ENCODE measurements at places on chromosomes 11 and 22. TPM values are rescaled to one million over a fixed set of nuclear protein-coding genes. Genes with fewer than 3 reads are reported as not detected.

- DNase-seq = no peak
Observed at GRCh38 chr11:79078456-79078855, 362.4 kb downstream of the TENM4 start.

DNA sequence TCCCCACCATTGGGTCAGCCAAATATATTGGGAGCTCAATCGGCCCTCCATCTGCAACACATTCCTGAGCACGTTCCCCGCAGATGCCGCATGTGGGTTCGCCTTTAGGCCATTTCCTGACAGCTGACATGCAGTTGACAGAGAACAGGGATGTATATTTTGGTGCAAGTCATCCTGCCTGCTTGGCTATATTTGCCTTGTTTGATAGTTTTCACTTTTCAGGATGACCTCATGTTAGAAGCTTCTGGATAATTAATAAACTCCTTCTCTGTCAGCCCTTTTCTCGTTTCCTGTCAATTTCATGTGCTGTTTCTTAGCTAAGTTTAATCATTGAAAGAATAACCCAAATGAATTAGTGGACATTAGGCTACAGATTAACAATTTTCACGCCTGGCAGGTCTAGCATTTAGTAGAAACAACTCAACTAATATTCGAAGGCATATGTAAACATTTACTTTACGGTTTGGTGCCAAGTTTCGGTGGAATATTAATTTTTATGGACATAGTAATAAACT is 105.8 kb upstream of the SLC5A12 start:
- DNase-seq = no peak

- no peak for DNase-seq
Observed at GRCh38 chr11:117769533-117769932, 27.5 kb downstream of the DSCAML1 start.

DNA sequence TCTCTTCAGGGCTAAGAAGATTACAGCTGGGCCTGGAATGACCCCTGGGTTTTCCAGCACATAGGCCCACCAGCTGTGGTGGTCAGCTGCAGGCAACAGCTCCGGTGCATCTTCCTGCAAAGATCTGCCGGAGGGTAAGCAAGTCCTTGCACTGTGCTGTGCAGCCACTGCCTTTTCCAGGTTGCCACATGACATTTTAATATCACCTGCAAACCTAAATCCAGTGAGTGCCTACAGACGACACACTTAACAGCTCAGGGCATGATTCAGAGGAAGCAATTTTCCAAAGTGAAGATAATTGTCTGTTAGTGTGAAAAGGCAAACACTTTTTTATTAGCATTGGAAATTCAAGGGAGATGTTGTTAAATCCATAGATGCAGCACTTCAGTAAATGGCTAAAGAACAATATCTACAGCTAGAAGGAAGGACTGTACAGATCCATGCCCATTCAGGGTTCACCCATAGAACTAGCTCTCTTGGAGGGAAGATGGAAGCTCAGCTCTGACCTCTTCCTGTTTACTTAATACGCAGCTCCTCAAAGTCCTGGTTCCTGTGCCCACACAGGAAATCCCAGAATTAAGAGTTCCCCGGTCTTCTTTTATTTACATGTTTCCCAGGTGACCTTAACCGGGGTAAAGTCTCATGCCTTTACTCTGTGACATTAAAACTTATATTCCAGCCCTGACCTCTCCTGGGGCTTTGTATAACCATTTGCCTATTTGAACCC is 13.3 kb upstream of the NRIP3 start:
- peak; percentile 70 for DNase-seq

DNA sequence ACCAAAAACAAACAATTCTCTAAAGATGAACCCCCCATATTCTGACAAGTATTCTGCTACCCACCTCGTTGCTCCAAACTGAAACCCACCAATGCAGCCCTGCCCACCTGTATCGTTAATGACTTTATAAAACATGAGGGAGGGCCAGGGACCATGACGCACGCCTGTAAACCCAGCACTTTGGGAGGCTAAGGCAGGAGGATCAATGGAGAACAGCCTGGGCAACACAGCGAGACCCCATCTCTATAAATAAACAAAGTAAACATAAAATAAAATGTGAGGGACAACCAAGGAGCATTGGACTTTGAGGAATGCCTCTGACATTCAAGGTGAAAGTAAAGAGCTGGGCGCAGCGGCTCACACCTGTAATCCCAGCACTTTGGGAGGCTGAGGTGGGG is 39.8 kb upstream of the ATXN10 start:
- no peak for DNase-seq

GRCh38 chr11:37786214-37786755 is 1188.2 kb upstream of the RAG2 start:
- DNase-seq = no peak

- DNase-seq = no peak
Observed at GRCh38 chr11:117678658-117679406, 118.2 kb downstream of the DSCAML1 start.

- DNase-seq = peak; percentile 19
Observed at GRCh38 chr11:7170431-7170830, 81.3 kb upstream of the SYT9 start.

DNA sequence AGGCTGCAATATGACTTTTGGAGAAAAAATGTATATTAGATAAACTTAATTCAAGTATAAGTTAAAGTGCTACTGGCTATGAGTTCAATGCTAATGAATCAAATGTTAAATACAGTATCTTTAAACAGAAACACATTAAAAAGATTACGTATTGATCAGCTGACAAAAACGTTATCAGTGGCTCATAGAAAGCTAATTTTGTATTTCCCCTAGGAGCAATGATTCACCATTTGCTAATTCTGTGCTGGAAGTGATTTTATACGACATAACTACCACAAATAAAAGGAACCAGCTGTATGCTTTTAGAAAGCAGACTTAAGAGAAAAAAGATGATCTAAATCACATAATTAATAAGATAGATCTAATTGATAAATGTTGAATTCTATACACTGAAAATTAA is 43.6 kb downstream of the MRE11 start:
- no peak for DNase-seq

DNA sequence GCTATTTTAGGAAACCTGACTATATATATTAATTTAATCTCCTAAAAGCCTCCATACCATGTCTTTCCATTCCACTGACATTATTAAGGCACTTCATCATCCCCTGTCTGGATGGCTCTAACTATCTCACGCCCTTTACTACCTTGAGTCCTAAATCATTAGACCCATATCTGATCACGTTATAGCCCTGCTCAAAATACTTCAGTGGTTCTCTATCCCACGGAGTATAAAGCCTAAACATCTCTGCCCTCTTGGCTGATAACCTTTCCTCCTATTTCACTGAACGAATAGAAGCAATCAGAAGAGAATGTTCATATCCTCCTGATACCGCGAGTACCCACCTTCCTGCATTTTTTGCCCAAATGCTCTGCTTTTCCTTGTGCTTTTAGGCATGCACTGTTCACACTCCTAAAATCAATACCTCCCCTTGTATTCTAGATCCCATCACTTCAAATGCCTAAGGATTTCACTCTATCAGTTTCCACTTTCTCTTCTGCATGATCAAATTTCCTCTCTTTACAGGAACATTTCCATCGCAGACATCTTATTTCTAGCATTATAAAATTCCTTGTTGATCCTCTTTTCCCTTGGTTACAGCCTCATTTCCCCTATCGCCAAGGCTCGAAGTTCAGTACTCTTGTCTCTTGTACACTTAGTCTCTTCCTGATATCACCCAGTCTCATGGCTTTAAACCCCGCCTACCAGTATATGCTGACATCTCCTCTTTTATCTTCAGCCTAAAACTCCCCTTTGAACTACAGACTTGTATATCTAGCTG is 45.0 kb upstream of the BIRC3 start:
- no peak for DNase-seq

- DNase-seq = no peak
Observed at GRCh38 chr11:116888884-116889549, 51.6 kb upstream of the APOA1 start.

GRCh38 chr11:57764972-57765371 is 3.4 kb downstream of the CTNND1 start:
- no peak for DNase-seq

DNA sequence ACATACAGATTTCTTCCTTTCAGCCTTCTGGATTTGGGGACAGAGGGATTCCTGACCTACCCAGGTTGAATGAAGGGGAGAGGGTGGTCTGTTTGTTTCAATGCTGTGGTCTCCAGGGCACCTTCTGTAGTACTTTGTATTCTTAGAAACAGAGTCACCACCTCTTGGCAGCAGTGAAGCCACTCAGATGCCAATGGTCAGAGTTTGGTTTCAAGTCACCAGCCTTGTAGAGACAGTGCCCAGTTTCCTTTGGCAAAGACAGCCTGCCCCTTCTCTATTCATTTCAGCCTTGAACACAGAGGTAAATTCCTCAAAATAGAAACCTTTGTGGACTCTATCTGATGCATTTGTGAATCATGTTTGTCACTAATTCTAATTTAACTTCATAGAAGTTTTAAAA is 111.7 kb upstream of the RASSF10 start:
- no peak for DNase-seq

DNA sequence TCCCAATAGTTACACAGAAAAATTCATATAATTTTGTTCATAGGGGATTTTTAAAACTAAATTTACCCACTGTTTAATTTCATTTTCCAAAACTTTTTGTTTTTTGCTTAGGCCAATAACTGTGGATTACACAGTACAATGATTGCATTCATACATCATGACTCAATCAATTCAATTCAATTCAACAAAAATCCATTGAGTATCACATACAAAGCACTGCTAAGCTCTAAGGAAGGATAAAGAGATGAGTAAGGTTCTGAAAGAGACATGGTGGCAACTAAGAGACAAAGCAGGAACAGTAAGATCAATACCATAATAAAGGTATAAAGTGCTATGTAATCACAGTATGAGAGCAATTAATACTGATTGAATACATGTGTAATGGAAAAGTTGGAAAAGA is 9.4 kb upstream of the LAYN start:
- no peak for DNase-seq

GRCh38 chr11:121577106-121577848 is 124.5 kb upstream of the SORL1-AS1 start:
- DNase-seq = no peak

The PDHX gene
- total RNA-seq = 74.8 TPM

The TEX54 gene
- not detected for total RNA-seq

The KDM4D gene
- total RNA-seq = 0.81 TPM

The CDPF1 gene
- total RNA-seq = 3.2 TPM
